ENCODE measurements at places on chromosomes 6 and 20.

DNA sequence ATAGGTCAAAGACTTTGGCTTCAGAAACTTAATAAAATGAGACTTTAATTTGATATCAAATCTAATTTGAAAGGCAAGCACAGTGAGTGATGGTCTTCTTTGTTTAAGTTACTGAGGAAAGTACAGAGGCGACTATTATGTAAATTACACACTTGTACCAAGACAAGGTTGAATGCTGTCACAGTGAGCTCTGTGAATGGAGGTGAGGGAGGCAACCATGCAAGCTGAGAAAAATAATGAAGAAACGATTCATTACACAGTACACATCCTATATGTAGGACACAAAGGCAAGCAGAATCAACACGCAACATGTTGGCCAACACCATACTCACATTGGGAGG lies 46.8 kb upstream of the CCDC28A start:
- no peak for DNase-seq

GRCh38 chr6:32658268-32658897 lies 8.1 kb downstream of the HLA-DQB1 start:
- DNase-seq = no peak

DNA sequence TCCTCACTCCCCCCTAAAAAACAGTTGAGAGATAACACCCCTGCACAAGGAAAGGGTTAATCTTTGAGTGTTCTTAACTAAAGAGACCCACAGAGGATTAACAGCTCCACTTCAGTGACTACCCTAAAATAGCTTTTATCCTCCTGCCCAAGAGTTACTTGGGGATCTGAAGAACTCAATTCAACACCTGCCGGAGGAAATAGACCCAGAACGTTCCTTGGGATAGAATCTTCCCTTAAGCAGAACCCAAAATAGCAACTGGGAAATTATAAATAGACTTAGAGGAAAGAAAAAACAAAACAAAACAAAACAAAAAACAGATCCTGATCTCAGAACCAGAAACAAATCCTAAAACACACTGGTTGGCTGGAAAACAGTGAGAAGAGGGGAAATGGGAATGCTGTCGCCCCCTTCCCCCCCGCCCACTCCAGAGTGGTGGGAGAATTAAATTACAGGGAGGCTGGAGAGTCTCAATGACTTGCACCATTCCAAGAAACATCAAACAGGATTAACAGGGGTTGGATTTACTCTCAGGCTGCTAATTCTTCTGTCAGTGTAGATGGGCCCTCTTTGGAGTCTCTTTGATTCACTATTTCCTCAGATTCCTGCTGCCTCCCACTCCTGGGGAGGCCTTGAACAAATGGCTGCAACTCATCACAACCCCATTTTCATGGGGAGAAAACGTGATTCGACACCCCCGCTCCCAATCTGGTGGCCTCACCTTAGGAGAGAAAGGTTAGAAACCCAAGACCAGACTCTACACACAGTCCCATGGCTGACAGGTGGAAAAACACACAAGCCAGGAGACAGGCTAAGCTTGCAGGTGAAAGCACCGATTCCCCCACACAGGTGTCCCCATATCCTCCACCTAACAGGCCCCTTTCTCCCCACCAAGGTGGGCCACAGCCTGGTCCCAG lies 1.4 kb downstream of the PLAGL2 start:
- no peak for DNase-seq

DNA sequence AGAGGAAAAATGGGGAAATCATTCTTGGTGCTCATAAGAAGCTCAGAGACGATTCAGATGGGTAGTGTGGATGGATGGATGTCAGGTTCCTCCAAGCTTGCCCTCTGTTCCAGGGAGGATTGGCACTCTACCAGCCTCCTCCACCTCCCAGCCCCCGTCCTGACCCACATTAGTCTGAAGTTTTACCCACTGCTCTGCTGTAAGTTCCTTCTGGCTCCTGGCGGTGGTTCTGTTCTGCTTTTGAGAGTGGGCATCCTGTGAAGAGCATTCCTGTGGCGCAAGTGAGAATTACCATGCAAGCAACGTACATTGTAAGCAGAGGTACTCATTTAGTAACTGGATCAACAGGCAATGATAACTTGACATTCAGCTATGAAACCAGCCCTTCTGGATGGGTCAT lies 103.4 kb downstream of the SYNDIG1 start:
- no peak for DNase-seq
